ENCODE measurements at places on chromosomes 7 and 10. TPM values are rescaled to one million over a fixed set of nuclear protein-coding genes. Genes with fewer than 3 reads are reported as not detected.
A peak's percentile ranks its signal among the peaks of the same experiment; 100 is the strongest.

DNA sequence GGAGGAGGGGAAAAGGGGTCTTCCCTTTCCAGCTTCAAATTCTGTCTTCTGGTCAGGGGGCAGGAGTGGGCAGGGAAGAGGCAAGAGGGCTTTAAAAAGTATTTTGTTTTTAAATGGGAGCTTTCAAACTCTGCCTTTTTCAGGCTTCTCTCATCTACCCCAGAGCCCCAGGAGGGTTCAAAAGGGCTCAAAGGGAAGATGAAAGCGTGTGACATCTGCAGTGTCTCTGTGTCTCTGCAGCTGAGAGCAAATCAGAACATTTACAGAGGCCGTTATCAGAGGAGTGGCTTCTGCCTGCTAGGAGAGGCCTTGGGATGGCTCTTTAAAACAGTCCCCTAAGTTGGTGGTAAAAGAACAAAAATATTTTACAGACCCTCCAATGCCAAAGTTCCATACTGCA, 30.3 kb downstream of the TRIM8 start:
- DNase-seq, result peak; percentile 19

- DNase-seq, result no peak
Observed at GRCh38 chr10:29119374-29119773, 169.5 kb upstream of the LYZL1 start.

The HHEX gene
- 0.36 TPM for total RNA-seq

- peak; percentile 73 for DNase-seq
Observed at GRCh38 chr7:135685306-135686084, 23.2 kb downstream of the STMP1 start.

The PCDH15 gene
- total RNA-seq, result not detected

The CALML5 gene
- not detected for total RNA-seq

DNA sequence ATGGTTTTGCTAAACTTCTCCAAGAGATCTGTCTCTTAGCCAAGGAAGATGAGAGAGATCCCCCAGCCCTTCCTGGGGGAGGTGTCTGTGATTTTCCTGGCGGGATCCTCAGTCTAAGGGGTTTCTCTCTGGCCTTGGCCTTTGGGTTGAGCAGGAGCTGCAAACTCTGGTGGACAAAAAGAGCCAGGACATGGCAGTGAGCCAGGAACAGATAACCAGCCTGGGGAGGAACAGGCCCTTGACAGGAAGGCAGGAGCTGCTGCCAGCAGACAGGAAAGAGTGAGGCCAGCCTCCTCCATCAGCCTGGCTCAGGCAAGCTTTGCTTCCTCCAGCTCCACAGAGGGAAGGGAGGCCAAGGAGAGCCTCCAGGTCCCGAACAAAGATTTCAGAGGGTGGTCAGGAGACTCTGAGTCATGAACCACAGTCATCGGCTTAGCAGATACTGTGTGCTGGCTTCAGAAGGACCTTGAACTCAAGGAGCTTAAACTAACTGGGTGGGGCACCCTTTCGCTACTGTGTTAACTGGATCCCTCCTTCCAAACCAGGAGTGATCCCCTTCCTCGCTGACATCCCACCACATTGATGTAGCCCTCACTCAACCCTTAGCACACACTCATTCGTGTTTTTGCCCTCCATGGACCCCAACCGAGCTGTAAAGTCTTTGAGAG, 34.7 kb downstream of the DDIT4 start:
- DNase-seq, result peak; percentile 95

The CYP26C1 gene
- total RNA-seq, result under 0.01 TPM

The TRIM50 gene
- total RNA-seq, result not detected

GRCh38 chr7:102063690-102064180, 222.9 kb upstream of the SH2B2 start:
- peak; percentile 64 for DNase-seq

DNA sequence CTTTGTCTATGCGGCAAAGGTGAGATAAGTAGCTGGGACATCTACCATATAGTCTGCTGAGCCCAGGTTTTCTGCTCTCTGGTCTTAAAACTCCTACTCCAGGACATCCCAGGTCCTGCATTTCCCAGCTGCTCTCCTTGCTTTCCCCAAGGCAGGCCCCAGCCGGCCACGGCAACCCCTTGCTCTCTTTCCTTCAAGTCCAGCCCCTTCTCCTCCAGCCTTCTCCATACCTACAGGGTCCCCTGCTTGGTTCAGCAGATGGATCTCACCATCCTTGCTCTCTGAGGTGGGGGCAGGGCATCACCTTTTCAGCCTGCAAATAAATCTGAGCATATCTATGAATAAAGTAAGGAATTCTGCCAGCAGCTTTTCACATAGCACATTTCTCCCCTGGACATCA, 8.7 kb downstream of the GIMAP5 start:
- DNase-seq, result no peak

The CUZD1 gene
- total RNA-seq, result 0.59 TPM

DNA sequence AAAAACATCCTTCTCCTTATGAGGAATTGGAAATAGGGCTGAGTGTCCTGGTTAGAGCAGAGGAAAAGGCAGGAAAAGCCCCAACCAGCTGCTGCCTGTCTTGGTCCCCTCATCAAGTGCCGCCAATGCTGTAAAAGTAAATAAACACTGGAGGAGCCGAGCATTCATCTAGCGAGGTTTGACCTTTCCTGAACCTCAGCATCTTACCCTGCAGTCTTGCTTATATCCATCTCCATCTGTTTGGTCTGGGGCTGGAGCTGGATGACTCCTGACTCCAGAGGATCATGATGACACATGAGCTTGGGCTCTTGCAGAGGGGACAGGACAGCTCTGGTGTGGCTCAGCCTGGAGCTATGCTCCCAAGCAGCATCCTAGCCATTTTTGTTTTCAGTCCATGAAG, 501.1 kb downstream of the TNS3 start:
- DNase-seq, result no peak

GRCh38 chr7:33886149-33886623, 19.2 kb upstream of the BMPER start:
- no peak for DNase-seq

DNA sequence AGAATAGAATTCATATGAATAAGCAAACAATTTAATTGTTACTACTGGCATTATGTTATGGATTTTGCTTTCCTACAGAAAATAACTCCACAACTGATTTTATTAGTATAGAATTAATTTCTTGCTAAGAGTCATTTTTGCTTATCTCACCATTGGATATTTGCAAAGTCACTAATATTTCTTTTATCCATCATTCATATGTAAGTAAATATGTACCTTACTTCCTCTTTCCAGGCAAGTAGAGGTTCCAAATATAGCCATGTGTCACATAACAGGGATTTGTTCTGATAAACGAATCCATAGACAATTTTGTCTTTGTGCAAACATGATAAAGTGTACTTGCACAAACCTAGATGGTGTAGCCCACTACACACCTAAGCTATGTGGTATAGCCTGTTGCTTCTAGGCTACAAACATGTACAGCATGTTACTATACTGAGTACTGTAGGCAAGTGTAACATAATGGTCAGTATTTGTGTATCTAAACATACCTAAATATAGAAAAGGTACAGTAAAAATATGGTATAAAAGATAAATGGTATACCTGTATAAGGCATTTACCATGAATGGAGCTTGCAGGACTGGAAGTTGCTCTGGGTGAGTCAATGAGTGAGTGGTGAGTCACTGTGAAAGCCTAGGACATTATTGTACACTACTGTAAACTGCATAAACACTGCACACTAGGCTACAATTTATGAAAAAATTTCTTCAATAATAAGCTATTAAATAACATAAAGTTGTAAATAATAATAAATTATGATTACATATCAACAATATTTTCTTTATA, 18.3 kb downstream of the KLLN start:
- no peak for DNase-seq

The FAM24A gene
- total RNA-seq, result not detected

The EBLN1 gene
- total RNA-seq, result not detected

The TET1 gene
- 4.0 TPM for total RNA-seq

The BAZ1B gene
- total RNA-seq, result 58.3 TPM

The NACAD gene
- 0.72 TPM for total RNA-seq

DNA sequence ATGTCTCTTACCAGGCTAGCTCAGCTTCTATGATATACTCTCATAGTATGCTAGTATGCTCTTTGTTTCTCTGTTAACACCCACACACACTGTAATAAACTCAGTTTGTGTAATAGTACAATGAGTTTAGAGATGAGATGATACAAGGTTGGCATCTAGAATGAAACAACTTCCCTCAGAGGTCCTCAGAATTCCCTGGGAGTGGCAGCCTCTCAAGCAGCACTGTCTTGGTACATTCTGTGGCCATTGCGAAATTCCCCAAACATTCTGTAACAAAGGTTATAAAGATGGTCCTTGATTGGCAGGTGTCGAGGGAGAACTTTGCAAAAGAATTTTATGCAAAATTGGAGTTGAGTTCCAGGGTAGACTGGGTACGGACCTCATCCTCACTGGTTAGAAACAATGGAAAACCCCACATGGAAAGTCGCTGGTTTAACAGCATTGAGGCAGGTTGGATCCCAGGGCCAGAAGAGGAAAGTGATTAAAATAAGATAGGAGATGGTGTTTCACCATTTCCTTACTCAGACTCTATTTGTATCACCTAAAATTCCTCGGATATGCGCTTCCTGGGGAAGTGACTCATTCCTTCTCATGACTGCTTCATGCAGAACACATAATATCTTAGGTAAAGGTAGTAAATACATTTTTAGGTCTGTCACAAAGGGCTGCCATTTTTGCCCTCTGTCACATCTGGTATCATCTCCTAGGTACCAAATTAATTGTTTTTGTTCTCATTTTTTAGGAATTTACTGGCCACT, 657.8 kb downstream of the SORCS1 start:
- DNase-seq, result no peak

GRCh38 chr7:17983221-17984062, 43.1 kb upstream of the SNX13 start:
- no peak for DNase-seq

The RADIL gene
- 0.29 TPM for total RNA-seq

GRCh38 chr10:7829289-7829834, 11.1 kb downstream of the TAF3 start:
- DNase-seq, result no peak

The PPP1R9A gene
- total RNA-seq, result under 0.01 TPM

GRCh38 chr10:33015761-33016547, 57.9 kb upstream of the ITGB1 start:
- DNase-seq, result peak; percentile 95

DNA sequence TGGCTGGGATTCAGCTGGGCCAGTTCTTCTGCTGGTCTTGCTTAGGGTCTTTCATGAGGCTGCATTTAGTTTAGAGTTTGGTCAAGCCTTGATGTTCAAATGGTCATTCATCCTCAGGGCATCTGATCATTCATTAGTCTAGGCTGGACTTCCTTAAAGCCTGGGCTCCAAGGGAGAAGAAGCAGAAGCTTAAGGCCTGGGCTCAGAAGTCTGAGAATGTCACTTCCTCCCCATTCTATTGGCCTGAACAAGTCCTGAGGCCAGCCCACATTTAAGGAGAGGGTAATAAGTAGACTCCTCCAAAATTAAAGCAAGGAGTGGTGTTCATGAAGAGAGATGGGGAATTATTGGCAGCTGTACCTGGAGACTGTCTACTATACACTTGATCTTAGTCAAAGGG, 193.2 kb upstream of the HABP2 start:
- no peak for DNase-seq

DNA sequence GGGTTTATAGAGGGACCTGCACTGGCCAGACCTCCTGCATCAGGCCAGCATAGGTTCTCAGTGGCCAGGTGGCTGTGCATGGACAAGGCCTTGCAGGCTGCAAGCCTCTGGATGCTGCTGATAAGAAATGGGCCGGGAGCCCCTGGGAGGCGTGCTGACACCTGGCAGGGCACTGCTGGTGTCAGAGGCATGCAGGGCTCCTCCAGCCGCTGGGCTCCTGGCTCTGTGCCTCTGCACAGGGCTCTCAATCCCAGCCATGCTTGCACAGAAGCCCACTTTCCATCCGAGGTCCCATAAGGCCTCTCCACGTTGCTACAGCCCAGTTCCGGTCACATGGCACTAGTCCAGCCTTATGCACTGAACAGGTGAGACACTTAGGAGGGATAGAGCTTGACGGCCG, 27.3 kb downstream of the ANTXRL start:
- DNase-seq, result no peak

GRCh38 chr7:45606050-45606449, 31.9 kb downstream of the ADCY1 start:
- DNase-seq, result no peak

DNA sequence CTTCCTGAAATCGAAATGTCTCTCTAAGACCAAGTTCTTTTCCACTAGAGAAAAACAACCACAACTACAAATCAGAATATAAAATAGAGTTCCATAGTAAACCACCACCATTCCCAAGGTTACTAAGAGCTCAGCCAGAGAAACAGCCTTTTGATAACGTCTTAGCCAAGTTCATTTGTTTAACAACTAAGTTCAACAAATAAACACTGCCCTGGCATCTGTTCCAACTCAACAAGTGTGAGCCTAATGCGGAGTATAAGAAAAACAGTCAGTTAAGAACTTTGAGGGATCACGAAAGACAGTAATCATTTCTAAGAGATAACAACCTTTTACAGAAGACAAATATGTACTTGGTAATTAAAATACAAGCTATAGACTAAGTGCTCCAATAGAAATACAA, 77.3 kb downstream of the CALD1 start:
- no peak for DNase-seq

- DNase-seq, result no peak
Observed at GRCh38 chr7:11155883-11156282, 182.2 kb downstream of the PHF14 start.

DNA sequence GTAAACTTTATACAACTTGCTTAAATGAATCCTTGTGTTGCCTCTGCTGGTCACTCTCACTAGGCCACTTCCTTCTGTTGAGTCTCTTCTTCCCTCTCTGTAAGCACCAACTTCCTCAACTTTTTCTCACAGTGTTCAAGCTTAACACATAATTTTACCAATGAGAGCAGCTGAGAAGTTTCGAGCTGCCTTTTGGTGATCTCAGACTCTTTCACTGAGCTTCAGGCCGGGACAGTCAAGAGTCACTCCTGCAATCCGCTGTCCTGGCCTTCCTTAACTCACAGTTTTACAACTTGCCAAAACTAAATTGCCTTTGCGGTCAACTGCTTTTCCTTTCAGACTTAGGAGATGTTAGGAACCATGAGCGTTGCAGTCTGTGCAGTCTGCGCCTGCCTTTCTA, 47.4 kb downstream of the PRPF18 start:
- peak; percentile 87 for DNase-seq

The TACC2 gene
- total RNA-seq, result 5.0 TPM

GRCh38 chr7:132249256-132249971, 326.9 kb downstream of the PLXNA4 start:
- no peak for DNase-seq

GRCh38 chr10:5688587-5688986, 3.9 kb downstream of the TASOR2 start:
- no peak for DNase-seq

DNA sequence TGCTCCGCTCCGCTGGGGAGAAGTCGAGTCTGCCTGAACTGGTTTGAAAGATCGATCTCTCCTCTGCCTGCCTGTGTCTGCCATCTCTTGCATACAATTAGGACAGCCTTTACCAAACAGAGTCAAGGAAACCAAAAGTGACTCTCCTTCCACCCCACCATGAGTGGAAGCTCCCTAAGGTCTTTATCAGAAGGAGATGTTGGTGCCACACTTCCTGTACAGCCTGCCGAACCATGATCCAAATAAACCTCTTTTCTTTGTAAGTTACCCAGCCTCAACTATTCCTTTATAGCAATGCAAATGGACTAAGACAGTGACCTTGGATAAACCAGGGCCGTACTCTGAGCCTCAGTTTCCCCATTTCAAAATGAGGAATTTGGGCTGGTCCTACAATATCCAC, 106.3 kb upstream of the GDF10 start:
- DNase-seq, result no peak

Data from osteoblast (primary cell).